Esophagus squamous epithelium (tissue), 5 donors: ENCODE measurements at places on chromosomes 7 and 10.

DNA sequence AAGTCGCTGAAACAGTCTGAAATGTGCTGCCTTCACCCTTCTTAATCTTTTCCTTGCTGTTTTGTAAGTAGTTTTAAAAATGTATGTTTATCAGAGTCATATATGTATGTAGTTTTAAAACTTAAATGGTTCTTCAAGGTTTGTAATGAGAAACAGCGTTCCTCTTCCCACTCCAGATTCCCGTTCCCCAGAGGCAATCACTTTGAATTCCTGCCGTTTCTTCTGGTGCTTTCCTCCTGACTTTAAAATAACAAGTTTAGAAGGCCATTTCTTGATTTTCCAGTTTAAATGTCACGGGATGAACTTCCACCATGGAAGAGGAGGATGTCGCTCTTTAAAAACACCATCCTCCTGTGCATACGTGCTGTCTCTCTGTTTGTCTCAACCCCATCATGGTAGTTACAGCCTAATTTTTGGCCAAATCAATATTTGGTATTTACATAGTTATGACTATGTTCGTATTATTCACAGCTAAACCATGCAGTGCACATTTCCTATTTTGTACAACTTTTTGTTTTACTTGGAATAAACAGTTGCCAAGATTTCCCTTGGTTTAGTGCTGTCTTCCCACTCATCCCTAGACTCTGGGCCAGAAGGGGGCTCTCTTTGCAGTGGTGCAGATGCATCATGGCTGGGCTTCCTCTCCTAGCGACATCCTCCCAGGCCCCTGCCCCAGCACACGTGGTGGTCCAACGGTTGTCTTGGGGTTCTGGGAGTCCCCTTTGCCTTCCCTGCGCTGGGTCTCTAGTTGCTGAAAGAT is 151.4 kb downstream of the PTPN20 start:
- no peak for DNase-seq

DNA sequence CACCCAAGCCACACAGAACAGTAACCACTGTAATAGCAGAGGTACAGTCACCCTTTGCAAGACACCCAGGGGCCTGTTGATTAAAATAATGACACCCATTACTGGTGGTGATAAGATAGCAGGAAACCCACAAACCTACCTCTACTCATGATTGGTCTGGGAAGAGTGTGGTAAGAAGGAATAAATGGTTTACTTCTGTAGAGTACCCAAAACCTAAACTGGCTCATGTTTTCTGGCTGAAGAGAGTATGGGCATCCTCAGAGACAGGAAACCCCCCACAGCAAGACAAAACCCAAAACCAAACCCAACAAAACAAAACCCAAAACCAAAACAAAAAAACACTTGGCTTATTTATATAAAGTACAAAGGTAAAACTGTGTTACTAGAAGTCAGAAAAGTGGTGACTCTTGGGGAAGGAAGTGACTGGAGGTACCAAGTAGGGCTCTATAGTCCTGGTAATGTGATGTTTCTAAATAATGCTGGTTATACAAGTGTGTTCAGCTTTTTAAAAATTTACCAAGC is 15.5 kb upstream of the DNAJB12 start:
- no peak for DNase-seq

DNA sequence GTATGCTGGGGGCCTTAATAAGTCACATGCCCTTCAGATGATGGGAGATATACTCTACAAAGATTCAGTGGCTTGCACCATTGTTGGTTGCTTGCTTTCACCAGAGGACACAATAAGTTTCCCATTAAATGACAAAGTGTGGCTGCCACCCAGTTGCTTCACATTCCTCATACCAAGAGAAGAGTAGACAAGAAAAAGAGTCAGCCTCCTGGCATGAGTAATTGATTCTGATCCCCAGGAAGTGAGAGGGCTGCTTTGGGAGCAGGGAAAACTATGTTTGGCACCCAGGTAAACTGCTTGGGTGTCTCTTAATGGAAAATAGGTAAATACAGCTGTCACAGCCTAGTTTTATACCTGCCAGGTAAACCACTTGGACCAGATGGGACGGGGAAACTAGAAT is 66.7 kb upstream of the IL6 start:
- DNase-seq = no peak

- no peak for DNase-seq
These were observed 58.0 kb downstream of the ABLIM1 start for GRCh38 chr10:114600057-114600456.

DNA sequence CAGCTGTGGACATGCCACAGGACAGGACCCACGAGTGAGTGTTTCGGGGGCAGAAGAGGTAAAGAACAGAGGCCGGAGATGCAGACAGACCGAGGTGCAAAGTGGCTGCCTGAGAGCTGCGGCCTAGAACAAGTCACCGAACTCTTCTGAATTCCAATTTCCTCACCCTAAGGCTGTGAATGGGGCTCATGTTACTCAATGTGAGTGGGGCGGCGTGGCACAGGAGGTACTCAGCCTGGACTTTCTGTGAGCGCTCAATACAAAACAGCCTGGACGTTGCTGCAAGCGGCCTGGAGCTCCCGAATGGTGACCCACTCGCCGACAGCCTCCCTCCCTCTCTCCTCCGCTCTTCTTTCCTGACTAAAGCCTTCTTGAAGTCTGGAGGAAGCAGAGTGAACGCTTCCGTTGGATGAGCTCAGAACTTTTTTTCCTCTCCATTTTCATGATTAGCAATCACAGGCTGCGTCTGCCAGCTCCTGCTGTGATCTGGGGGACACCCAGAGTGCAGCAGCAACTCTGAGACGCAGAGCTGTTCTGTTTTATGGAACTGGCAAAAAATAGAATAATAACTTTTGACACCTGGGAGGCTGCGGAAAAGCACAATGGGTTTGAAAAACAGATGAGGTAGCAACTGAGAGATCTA is 108.5 kb downstream of the PTPRN2 start:
- no peak for DNase-seq

- DNase-seq = no peak
These were observed 313.4 kb downstream of the CXCL12 start for GRCh38 chr10:44071479-44071878.

DNA sequence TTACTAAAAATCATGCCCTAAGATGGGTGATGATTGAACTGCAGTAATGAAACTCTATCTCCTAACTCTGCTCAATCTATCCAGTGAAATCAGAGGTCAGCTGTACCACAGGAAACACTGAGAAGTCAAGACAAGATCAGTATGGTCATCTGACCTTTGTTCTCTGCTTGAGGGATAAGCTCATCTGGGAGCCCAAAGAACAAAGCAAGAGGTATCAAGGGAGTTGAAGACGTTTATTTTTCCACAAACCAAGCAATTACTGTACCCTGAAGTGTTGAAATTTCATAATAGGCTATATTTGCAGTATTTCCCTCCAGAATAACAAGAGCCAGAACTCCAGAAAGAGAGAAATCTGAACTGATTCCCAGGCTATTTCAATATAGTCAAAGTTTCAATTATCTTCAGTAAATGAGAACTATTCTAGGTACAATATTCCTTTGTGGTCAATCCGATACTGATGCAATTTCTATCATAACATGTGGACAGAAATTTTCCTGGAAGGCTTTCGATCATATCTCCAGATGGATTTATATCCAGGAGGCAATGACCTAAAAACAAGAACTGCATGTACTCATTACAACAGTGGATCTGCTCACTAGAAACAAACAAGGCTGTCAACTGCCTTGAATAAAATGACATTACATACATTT is 345.3 kb downstream of the TNS3 start:
- no peak for DNase-seq

DNA sequence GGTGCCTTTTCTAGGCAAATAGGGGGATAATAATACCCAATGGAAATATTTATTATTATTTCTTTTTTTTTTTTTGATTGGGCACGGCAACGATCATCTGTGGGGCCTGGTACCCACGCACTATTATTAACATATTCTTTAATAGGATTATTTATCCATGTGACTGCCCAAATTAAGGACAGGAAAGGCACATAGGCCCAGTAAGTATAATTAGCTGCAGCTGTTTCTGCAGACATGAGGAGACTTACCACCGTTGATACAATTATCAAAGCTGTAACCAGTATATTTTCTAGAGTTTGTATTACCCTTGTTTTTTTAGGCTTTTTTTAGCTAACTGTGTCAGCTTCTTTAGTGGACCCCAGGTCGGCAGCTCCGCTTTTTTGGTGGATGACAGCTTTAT is 25.2 kb upstream of the GUSB start:
- DNase-seq = no peak

- no peak for DNase-seq
These were observed 106.2 kb upstream of the CELF2 start for GRCh38 chr10:10911471-10911921.

GRCh38 chr10:128476368-128476725 is 350.1 kb upstream of the MKI67 start:
- no peak for DNase-seq

DNA sequence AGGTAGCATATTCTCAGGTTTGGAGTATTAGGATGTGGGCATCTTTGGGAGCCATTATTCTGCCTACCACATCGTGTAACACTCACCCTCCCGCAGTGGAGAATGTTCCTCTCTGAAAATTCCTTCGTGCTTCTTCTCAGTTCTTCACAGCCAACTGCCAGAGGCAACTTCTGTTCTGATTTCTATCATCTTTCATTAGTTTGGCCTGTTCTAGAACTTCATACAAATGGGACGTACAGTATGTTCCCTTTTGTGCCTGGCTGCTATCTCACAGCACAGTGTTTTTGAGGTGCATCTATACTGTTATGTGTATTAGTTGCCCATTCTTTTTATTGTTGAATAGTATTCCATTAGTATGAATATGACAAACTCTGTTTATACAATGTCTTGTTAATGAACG is 8.9 kb upstream of the SLC26A3 start:
- DNase-seq = no peak

- DNase-seq = no peak
These were observed 8.1 kb downstream of the SRGN start for GRCh38 chr10:69096045-69096444.
